ENCODE measurements at places on chromosomes 3 and 15.

DNA sequence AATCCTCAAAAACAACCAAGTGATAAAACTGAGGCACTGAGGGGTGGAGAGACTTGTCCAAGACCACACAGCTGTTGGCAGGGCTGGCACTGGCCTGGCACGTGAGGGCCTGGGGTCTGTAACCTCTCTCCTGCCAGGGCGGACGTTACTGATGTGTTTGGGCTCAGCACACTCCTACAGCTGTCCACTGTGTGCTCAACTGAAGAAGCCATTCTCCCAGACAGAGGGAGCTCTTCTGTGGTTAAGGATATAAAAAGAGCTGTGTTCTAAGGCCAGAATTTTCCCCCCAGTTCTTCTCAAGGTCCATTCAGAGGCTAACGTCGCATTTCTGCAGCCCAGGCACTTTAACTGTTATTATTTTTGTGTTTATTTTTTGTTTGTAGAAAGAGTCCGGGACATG, 429.0 kb upstream of the ATP11B start:
- H3K27ac ChIP-seq = no peak overlapping the region
- H3K4me1 ChIP-seq = no peaks in the 10 kb centered on the region
- DNase-seq = peak; percentile 5
- H3K36me3 ChIP-seq = no peaks in the 10 kb centered on the region
- H3K4me3 ChIP-seq = no peak overlapping the region
- H3K27me3 ChIP-seq = no peaks in the 10 kb centered on the region

- DNase-seq = no peak
- H3K27me3 ChIP-seq = no peaks in the 10 kb centered on the region
- H3K27ac ChIP-seq = no peak overlapping the region
- H3K4me1 ChIP-seq = no peaks in the 10 kb centered on the region
- no peak overlapping the region for H3K4me3 ChIP-seq
- no peaks in the 10 kb centered on the region for H3K36me3 ChIP-seq
These were observed 414.7 kb downstream of the ZBTB20 start for GRCh38 chr3:114732353-114732752.

DNA sequence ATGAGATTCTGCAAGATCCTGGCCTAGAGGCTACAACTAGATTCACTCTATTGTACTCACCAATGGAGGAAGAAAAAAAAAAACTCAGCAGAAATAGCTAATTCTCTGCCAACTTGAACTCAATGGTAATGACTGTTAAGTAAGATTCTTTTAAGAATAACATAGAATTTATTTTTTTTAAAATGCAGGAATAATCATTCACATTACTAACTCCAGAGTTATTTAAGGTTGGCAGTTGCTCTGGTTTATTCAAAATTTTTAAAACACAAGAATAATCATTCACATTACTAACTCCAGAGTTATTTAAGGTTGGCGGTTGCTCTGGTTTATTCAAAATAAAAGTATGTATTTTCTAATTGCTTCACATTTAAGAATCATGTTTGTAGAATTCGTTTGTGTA, 1071.9 kb downstream of the IGSF11 start:
- H3K4me3 ChIP-seq = no peak overlapping the region
- no peak overlapping the region for H3K27ac ChIP-seq
- no peak for DNase-seq
- no peaks in the 10 kb centered on the region for H3K27me3 ChIP-seq

DNA sequence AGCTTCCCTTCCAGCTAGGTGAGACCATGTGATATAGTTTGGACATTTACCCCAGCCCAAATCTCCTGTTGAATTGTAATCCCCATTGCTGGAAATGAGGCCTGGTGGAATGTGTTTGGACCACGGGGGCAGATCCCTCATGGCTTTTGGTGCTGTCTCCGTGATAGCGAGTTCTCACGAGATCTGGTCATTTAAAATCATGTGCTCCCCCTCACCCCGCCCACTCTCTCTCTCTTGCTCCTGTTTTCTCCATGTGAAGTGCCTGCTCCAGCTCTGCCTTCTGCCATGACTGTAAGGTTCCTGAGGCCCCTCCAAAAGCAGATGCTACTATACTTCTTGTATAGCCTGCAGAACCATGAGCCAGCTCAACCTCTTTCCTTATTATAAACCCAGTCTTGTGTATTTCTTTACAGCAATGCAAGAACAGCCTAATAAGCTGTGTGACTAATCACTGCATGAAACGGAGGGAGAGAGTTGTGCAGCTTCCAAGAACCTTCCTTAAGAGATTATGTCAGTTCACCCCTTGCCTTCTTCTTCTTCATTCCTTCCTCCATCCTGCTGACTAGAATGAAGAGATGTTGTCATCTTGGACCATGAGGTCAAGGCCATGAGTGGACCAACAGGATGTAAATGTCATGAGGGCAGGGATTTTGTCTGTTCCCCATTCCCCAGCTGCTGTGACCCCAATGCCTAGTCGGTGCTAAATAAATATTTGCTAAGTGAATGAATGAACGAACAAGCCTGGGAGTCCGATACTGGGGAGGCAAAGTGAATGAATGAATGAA, 91.0 kb downstream of the CPN2 start:
- peaks cover 14% of the 10 kb centered on the region for H3K4me1 ChIP-seq
- no peak overlapping the region for H3K4me3 ChIP-seq
- H3K36me3 ChIP-seq = no peaks in the 10 kb centered on the region

DNA sequence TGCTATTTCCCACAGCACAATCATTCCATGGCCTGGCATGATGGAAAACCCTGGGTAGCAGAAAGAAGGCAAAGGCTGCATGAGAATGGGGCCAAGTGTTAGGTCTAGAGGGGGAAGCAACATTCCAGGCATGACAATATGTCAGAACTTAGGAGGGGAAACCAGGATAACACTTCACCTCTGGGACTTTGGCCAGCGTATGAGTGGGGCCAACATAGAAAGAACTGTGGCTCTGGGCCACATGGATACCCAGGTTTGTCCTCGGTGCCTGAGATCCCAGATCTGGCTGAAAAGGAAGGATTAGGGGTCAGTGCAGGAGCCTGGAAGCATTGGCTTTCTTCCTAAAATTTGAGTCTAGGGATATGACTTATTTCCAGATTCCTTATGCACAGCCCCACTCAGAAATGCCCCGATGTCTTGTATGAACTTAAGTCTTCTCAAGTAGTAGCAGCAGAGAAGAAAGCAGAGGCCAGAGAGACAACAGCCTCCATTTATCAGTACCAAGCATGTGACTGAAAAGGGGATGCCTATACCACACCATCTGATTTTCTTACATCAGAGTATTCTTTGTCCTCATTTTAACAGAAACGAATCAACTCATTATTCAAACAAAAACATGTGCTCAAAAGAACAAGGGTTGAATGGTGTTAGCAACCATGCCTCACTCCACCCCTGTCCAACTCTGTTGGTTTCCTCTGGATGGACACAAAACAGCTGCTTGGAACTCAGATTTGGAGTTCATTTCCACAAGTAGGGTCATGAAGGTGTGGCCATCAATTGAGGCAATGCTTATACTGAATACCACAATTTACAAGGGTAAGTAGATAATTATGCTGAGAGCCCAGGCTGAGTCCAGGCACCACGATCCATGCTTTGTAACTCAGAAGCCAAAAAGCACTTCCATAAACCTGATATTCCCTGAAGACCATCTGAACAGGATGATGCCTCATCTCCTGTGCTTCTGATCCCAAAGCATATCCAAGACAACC, 43.7 kb upstream of the NDUFB4 start:
- no peaks in the 10 kb centered on the region for H3K27me3 ChIP-seq
- DNase-seq = no peak
- no peaks in the 10 kb centered on the region for H3K36me3 ChIP-seq

DNA sequence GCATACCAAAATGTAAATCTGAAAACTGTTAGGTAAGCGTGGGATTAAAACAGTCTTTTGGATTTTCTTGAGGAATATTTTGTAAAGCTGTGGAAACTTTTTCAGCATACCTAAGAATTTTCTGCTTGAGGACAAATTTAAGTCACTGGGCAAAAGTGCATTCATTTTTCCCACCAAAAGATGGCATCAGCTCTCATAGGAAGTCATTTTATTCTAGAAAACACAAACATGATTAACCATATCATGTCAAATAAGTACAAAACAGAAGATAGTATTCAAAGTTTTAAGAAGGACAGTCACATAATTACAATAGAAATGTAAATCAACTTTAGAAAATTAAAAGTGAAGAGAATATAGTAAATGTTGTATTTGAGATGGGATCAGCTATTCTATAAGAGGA, 63.5 kb downstream of the SLC49A4 start:
- peak; percentile 55 for DNase-seq
- peaks cover 32% of the 10 kb centered on the region for H3K36me3 ChIP-seq
- no peak overlapping the region for H3K27ac ChIP-seq
- H3K4me3 ChIP-seq = no peak overlapping the region

- no peaks in the 10 kb centered on the region for H3K27me3 ChIP-seq
- no peak overlapping the region for H3K4me3 ChIP-seq
- no peak for DNase-seq
- no peak overlapping the region for H3K27ac ChIP-seq
These were observed 100.0 kb downstream of the CACNA2D3 start for GRCh38 chr3:54222316-54222715.

DNA sequence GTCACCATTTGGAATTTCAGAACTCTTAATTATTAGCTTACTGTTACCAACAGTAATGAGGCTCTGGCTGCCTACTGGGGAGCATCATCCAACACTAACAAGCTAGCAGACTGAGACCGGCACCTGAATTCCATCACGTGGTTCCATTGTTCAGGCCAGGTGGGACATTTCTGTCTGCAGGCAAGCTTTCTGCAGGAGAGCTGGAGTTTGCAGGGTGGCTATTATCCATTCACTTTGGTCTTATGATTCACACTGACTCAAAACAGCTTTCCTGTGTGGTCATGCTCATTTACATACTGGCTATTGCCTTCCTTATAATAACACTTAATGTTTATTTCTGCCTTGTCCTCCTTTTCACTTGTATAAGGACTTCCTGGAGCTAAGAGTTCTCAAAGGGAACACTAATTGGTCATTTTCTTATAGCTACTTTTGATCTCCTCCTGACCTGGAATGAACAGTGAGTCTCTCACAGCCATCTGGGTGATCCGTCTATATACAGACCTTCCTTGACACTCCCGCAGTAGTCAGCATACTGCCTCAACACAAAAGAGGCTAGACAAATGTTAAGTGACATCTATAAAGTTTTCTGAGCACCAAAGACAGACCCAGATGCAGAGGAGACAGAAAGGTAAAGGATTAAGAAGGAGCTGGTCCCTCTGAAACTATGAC, 695.4 kb downstream of the FHIT start:
- no peaks in the 10 kb centered on the region for H3K4me1 ChIP-seq
- no peak for DNase-seq
- H3K36me3 ChIP-seq = no peaks in the 10 kb centered on the region
- H3K27ac ChIP-seq = no peak overlapping the region
- no peaks in the 10 kb centered on the region for H3K27me3 ChIP-seq

DNA sequence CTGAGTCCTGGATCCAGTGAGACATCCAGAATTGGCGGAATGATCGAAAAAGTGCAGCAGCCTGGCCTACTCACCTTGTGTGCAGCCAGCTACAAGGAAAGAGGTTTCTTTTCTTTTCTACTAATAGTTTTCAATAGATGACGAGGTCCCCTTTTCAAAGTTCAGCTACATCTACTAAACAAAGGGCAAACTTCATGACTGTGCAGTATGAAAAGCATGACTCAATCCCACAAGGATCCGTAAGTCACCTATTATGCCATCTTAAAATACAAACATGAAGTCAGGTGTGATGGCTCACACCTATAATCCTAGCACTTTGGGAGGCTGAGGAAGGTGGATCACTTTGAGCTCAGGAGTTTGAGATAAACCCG, 16.7 kb downstream of the MIX23 start:
- no peak overlapping the region for H3K4me3 ChIP-seq
- no peaks in the 10 kb centered on the region for H3K27me3 ChIP-seq
- peak overlapping the region; percentile 76 for H3K27ac ChIP-seq
- DNase-seq = no peak

GRCh38 chr3:51678641-51679040, 7.6 kb downstream of the TEX264 start:
- H3K4me1 ChIP-seq = peaks cover 18% of the 10 kb centered on the region
- no peak overlapping the region for H3K4me3 ChIP-seq
- no peak overlapping the region for H3K27ac ChIP-seq
- no peak for DNase-seq
- no peaks in the 10 kb centered on the region for H3K27me3 ChIP-seq
- H3K36me3 ChIP-seq = peaks cover 62% of the 10 kb centered on the region

GRCh38 chr15:85813234-85813633, 18.5 kb upstream of the KLHL25 start:
- no peaks in the 10 kb centered on the region for H3K27me3 ChIP-seq
- H3K27ac ChIP-seq = no peak overlapping the region
- no peaks in the 10 kb centered on the region for H3K4me1 ChIP-seq
- no peak overlapping the region for H3K4me3 ChIP-seq

- no peaks in the 10 kb centered on the region for H3K4me1 ChIP-seq
- no peaks in the 10 kb centered on the region for H3K36me3 ChIP-seq
- H3K27ac ChIP-seq = no peak overlapping the region
- H3K27me3 ChIP-seq = no peaks in the 10 kb centered on the region
- H3K4me3 ChIP-seq = no peak overlapping the region
- DNase-seq = no peak
These were observed 351.2 kb upstream of the SGO1 start for GRCh38 chr3:20537234-20537633.

- H3K4me3 ChIP-seq = no peak overlapping the region
- no peaks in the 10 kb centered on the region for H3K4me1 ChIP-seq
- no peaks in the 10 kb centered on the region for H3K27me3 ChIP-seq
- no peak for DNase-seq
These were observed 21.0 kb downstream of the AP3B2 start for GRCh38 chr15:82688691-82689090.

DNA sequence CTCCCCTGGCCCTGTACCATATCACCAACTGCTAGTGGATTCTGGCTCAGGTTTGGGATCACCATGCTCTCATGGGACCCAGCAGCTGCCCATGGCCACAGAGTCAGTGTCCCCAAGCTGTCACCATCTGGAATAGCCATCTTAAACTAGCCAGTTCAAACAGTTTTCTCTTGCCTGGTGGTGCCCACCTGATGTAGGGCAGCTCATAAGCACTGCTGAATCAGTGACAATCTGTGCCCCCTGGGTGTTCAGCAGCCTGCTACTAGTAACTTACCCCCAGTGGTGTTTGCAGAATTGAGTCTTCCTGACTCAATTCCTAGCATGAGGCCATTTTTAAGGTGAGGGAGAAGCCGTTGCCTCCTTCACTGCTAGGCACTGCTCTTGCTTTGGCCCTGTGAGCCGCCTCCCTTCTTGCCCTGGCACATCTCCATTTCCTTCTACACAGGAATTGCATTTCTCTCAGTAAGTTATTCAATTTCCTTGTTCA, 7.9 kb downstream of the RPSA start:
- peak overlapping the region; percentile 13 for H3K27ac ChIP-seq
- peaks cover 27% of the 10 kb centered on the region for H3K4me1 ChIP-seq
- H3K27me3 ChIP-seq = no peaks in the 10 kb centered on the region
- H3K36me3 ChIP-seq = peaks cover 40% of the 10 kb centered on the region
- DNase-seq = peak; percentile 35

- DNase-seq = no peak
- no peaks in the 10 kb centered on the region for H3K36me3 ChIP-seq
- H3K27me3 ChIP-seq = no peaks in the 10 kb centered on the region
- H3K4me3 ChIP-seq = no peak overlapping the region
- H3K27ac ChIP-seq = no peak overlapping the region
These were observed 406.9 kb downstream of the NR2F2 start for GRCh38 chr15:96737408-96737807.

Data from stomach (tissue), 19 donors.